Kidney (tissue), 22 donors: ENCODE measurements at places on chromosomes 11 and 22.

GRCh38 chr22:30390974-30391691, 3.9 kb upstream of the RNF215 start:
- DNase-seq = peak; percentile 78

DNA sequence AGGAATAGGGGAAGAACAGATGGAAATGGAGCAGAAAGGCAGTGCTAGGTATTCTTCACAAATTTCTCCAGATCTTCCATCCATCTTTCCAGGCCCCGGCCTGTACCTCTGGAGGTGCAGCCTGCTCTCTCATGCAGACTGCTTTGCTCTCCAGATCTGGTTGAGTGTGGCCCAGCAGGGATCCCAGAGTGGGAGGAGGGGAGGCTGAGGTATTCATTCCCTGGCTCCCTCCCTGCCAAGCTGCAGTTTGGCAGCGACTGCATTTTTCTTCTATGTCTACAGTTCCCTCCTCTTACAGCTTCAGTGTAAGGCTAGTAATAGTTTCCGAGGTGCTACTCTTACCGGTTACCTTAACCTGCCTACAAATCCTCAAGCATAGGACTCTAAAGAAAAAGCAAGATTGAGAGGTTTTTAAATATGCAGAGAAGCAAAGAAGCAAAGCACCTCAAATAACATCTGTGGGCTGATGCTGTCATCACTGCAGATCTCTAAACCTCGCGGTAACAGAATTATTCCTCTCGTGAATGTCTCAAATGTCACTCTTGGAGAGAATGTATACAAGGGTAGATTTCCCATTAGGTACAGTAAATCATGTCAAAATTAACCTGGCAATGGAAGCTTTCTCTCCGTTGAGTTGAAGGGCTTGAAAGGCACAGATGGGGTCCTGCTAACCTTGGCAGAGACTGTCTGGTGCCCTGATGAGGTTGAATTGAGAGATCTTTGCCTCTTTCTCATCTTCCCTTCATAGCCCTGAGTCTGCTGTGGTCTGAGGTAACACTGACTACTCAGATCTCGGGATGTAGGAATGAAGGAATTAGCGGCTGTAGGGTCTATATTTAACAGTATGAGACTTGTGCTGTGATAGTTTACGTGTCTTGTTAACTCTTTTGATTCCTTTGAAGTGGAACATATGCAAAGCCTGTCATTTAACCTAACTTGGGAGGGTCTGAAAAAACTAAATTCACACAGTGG, 297.9 kb upstream of the C11orf87 start:
- peak; percentile 33 for DNase-seq

GRCh38 chr11:42901084-42901483, 410.7 kb upstream of the API5 start:
- DNase-seq = no peak

- no peak for DNase-seq
These were observed 5.2 kb downstream of the SELENOO start for GRCh38 chr22:50205781-50206569.

- DNase-seq = no peak
These were observed 9.0 kb downstream of the RPL27A start for GRCh38 chr11:8691601-8692000.

GRCh38 chr11:2383852-2384804, 7.0 kb downstream of the CD81 start:
- DNase-seq = no peak

GRCh38 chr11:118618115-118618990, 10.9 kb downstream of the PHLDB1 start:
- DNase-seq = peak; percentile 83

GRCh38 chr11:35390737-35391682, 28.3 kb downstream of the SLC1A2 start:
- DNase-seq = no peak

DNA sequence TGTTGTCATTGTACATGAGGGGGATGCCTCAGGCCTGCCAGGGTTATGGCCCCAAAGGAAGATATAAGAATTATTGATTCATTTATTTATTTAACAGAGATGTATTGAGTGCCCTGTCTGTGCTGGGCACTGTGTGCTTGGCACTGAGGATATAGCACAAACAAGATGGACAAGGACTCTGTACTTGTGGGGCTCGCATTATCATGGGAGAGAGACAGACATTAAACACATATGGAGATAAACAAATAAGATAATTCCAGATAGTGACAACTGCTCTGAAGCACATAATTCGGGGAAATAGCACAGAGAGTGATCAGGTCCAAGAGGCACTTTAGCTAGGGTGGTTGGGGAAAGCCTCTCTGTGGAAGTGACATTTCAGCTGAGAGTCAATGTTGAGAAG, 119.8 kb upstream of the ARHGAP20 start:
- DNase-seq = no peak

DNA sequence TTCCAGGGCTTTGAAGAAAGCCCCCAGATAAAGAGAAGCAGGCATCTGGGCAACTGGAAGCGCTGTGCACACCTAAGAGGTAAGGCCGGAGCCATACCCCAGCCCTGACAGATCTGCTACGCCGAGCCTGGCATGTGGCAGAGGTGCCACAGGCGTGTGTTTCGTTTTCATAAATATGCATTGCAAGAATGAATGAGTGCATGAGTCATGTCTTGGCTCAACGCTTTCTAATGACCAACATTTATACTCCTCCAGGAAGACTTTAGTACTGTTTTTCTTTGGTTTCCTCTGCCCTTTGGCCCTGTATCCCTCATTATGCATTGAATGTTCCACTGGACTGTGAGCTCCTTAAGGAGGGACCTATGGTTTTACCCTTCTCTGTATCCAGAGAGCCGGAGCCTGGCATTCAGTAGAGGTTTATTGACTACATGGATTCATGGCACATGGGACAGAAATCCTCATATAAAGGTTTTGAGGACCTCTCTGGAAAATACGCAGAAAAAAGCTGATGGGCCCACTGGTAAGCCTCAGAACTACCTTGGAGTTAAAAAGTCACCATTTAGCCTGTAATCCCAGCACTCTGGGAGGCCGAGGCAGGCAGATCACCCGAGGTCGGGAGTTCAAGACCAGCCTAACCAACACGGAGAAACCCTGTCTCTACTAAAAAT, 38.9 kb upstream of the CSNK2A3 start:
- no peak for DNase-seq

DNA sequence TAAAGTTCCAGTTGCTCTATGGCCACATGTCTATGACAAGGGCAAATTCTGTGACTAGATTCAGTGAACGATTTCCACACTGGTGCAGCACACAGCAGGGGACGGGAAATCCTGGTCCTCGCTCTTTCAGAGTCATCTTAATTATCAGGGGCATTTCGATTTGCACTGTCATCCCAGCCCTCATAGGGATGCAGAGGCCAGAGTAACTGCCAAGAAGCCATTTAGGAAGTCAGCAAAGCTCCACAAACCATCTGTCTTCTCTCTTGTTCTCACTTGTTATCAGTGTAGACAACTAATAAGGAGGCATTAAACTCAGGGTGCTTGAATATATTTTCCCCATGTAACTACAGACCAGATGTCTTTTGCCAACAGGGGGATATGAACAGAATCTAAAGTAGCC, 151.7 kb downstream of the STK33 start:
- no peak for DNase-seq

- no peak for DNase-seq
These were observed 1.7 kb upstream of the SESN3 start for GRCh38 chr11:95232666-95233065.

- no peak for DNase-seq
These were observed 39.7 kb downstream of the FAT3 start for GRCh38 chr11:92264350-92264749.

GRCh38 chr22:24697621-24698082, 76.9 kb downstream of the PIWIL3 start:
- no peak for DNase-seq

- DNase-seq = no peak
These were observed 376.2 kb upstream of the LARGE1 start for GRCh38 chr22:34296461-34296860.

DNA sequence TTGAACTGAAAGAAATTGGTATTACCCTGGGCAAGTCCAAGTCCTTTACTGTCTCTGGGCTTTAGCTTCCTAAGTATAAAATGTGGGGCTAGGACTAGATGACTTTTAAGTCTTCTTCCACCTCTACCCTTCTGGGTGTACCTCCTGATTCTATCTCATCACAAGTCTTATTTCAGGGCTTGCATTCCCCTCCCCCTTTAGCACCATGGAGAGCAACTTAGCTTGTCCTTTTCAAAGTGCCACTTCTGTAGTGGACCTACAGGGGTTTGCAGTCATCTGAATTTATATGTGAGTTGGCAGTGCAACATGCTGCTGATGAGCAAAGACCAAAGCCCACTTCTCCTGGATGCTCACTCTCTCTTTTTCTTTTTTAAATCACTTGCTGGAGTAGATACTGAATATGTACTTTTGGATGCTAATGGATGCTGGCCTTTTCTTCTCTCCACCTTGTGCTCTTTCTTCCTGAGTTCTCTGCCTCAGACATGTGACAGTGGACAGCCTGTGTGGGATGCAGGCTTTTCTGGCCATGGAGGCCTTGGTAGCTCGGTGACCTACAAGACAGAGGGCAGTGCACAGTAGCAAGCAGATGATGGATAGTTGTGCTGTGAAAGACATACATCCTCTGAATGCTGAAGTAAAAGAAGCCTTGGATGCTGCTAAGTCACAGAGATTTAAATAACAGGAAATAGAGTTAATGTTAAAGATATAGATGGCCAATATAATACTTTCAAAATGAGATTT, 185.0 kb downstream of the NELL1 start:
- no peak for DNase-seq

GRCh38 chr22:50556703-50557102, 6.0 kb downstream of the SYCE3 start:
- DNase-seq = no peak

DNA sequence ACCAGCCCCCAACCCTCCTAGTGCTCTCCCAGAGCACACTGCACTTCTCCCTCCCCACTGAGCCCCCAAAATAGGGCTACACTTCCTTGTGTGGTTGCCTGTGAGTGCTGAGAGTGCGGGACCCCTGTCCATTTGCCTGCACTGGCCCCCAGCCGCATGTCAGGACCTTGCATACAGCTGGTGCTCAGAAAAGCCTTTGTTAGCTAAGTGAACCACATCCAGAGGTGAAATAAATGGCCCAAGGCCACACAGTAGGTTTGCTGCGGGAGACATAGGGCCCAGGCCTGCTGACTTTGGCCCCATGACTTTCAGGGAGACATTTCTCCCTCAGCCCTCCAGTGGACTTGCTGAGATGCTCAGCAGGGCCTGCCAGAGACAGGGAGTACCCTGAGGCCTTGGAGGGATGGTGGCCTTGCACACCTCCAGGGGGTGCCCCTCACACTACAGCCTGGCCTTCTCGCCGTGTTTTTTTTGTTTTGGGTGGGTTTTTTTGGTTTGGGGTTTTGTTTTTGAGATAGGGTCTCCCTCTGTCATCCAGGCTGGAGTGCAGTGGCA, 10.2 kb downstream of the SSTR3 start:
- no peak for DNase-seq

GRCh38 chr11:111777094-111778046, 11.2 kb upstream of the PPP2R1B start:
- peak; percentile 84 for DNase-seq

DNA sequence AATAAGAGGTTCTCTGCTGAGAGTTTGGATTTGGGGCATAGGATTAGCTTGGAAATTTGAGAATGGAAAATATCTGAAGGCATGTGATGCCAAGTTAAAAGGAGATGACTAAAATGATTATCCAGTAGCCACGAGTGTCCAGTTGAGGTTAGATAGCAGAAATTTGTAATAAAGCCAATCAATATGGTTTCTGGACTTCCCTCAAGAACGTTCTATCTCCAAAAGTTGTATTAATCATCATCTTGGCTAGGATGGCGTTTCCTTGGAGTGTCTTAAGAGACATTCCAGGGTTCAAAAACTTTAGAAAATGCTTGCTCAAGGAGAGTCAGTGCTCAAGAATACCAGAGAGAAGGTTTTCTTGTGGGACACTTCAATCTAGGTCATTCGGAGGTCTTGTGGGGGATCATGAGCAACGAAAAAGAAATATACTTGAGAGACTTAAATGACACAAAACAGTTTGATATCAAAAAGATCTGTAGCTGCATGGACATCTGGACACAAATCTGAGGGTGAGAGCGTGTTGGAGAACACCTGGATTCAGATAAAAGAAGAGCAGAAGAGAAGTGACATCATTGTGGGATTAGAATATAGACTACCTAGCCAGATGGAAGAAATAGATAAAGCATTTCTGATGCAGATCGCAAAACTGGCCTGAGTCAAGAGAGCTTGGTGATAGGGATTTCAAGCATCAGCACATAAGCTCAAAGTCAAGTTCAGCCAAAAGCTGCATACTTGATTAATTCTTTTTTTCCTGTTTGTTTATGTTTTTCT, 97.7 kb downstream of the ARFGAP2 start:
- DNase-seq = no peak

GRCh38 chr11:110712659-110713448, 617 bp upstream of the ARHGAP20 start:
- DNase-seq = peak; percentile 55

- no peak for DNase-seq
These were observed 3.7 kb downstream of the C1QTNF6 start for GRCh38 chr22:37184380-37184755.

DNA sequence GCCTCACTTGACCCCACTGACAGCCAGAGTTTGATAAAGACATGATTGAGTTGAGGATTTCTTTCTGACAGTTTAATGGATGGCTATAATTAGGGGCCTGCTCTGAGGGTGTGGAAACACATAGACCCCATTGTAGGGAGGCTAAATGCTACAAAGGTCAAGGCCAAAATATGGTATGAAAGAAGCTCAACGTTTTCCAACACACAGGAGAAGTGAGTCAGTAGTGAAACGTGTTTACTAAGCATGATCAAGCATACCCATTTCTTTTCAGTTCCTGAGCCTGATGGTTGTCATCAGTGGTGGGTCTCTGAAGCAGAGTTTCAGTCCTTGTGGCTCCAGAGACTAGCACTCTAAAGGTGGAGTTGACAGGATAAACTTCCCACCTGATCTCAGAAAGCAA, 69.7 kb downstream of the SNX19 start:
- DNase-seq = no peak

- DNase-seq = no peak
These were observed 23.1 kb downstream of the PTPN5 start for GRCh38 chr11:18768472-18768901.

DNA sequence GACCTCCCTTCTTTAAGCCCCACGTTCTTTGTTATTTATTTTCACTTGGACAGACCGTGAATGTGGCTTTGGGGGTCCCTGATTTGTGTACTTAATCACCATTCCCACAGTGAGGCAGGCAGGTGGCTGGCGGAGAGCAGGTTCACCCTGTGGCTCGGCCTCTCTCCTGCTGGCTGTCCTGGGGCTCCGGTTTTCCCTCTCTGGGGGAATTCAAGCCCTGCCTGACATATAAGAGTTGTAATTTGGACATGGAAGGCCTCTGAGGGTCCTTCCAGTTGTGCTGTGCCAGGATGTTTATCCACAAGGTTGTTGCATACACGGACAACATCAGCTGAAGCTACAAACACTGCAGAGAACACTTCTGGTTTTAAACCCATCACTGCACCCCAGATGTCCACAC, 824.5 kb downstream of the TBC1D22A start:
- DNase-seq = no peak

GRCh38 chr11:117827521-117828511, 3.3 kb upstream of the FXYD2 start:
- DNase-seq = peak; percentile 93

GRCh38 chr11:21396342-21397008, 727.1 kb downstream of the NELL1 start:
- no peak for DNase-seq

- DNase-seq = peak; percentile 84
These were observed at the start of gene DAGLA for GRCh38 chr11:61679893-61680621. Gene DAGLA, plus strand, starts transcription at chr11:61680391. Its CDS starts 39,765 bp downstream, at chr11:61720156.

- no peak for DNase-seq
These were observed 124.2 kb upstream of the PITPNB start for GRCh38 chr22:28043266-28043665.
